ENCODE measurements at places on chromosomes 6 and 20.
A peak's percentile ranks its signal among the peaks of the same experiment; 100 is the strongest.

- DNase-seq = no peak
These were observed 469.1 kb upstream of the BTBD3 start for GRCh38 chr20:11448554-11448953.

DNA sequence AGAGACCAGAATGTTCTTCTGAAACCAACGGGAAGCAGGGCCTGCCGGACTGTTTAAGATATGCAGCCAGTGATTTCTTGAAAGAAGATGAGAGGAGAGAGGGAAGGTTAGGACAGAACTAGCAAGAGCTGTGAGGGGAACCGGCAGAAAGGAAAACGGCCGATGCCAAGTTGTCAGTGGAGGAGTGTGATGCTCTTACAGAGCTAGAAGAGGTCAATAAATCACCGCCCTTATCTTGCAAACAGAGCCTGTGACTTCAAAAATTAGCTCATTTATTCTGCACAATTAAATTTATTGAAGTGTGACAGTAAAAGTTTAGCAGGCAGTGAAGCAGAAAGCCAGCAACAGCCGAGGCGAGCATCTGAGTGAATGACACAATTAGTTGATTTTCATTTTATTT lies 509.5 kb upstream of the ID4 start:
- DNase-seq = peak; percentile 53

GRCh38 chr20:33362898-33363297 lies 38.4 kb downstream of the CDK5RAP1 start:
- DNase-seq = no peak

DNA sequence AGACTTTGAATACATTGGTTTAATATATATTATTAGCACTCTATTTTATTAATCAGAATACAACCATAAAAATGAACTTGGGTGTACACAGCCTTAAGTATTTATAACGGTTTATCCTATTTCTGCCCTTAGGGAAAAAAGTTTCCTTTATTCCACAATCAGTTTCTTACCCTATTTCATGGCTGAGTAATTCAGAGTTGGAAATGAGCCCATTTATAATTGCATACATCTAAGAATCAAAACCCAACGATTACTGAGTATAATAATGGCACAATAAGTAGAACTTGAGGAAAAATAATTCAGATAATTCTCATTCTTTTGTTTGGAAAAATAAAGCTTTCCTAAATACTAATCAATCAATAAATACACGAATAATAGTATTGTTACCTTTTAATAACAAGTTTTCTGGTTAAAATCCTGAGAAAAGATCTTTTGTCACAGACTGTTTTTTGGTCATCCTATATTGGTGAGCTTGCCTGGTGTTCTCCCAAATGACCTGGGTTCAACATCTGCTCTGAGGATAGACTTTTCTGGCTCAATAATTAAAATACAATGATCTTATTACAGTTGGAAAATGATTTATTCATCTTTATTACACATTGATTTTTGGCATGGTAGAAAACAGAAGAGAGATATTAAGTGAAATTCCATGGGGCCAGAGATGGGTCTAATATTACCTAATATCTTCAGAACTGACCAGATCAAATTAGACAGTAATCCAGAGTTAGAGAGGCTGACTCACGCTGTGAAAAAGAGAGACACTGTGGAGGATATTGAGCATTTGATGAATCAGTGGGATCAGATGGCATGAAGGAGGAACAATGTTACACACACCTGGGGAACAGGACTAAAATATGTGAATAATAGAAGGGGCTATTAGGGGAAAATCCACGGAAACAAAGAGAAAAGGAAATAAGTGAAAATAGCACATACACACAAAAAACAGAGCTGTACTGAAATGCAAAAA lies 162.1 kb upstream of the TBX18 start:
- DNase-seq = no peak

DNA sequence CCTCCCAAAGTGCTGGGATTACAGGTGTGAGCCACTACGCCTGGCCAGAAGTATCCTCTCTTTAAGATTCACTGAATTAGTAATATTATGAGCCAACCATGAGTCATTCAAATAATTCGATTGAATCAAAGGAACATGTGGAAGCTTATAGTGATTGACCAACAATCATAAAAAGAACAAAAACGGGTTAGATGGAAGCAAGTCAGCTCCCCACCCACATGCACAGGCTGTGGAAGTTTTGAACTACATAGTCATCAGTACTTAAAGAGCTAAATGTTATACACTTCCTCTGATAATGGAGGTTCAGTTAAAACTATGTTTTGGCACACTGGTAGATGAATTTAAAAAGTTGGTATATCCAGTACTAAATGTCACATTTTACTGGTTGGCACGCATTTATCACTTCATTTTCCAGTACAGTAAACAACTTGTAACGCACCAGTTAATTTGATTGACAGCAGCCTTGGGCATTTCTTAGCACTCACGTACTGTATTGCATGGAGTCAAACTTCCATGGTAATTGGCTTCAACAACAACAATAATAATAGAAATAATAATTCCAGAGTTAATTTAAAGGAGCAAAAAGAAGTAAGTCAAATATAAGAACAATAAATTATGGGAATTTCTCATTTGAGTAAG lies 1107.3 kb upstream of the MAP3K7 start:
- no peak for DNase-seq

- DNase-seq = no peak
These were observed 207.8 kb downstream of the BMP2 start for GRCh38 chr20:6975311-6975710.

DNA sequence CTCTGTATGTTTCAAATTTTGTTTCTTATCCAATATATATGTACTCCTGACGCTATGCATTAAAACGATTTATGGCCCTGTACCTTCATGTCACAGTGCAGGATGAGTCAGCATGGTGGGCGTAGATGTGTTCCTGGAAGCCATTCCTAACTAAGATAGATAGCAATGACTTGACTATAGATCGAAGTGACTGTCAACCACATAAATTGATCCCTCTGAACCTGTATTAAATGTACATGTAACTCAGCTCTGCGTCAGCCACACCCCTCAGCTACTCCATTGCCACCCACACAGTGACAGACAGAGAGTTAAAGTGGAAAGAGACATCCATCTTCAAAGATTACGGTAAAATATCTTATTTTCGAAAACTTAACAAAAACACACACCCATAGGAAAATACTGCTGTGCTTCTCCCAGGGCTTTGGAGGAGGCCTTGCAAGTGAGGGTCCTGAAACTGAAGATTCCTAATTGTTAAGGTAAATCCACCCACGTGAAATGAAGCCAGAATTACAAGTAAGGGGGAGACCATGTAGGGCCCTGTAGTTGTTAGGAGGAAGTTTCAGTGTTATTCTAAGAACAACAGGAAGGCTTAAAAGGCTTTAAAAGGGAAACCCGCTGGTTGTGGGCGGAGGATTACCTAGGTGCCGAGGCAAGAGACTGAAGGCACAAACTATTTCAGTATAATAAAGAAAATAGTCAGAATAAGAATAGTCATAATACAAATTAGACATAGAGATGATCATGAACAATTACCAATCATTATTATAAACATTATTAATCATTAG lies 10.3 kb upstream of the RAD21L1 start:
- DNase-seq = no peak

DNA sequence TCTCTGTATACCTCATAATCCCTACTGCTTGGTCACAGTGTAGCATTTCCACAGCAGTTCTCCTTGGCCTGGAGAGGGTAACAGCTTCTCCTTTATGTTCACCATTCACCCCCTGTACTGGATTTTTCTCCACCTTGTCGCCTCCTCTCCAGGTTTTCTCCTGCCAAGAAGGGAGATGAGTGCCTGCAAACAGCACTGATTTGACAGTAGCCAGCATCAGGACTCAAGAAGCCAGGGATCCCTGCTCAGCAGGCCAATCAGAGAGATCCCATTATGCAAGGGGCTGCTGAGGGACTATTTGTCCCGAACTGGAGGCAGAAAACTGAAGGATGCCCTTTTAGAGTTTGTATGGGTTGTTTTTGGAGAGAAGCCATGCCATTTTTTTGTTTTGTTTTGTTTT lies 68.6 kb upstream of the RIPOR2 start:
- no peak for DNase-seq

GRCh38 chr6:37709250-37709931 lies 11.7 kb upstream of the MDGA1 start:
- no peak for DNase-seq

GRCh38 chr6:150894191-150894744 lies 28.8 kb downstream of the MTHFD1L start:
- no peak for DNase-seq

GRCh38 chr6:35496841-35497570 lies at the start of gene TEAD3:
TSS of gene TEAD3 (minus strand) at chr6:35497079.
- DNase-seq = no peak

DNA sequence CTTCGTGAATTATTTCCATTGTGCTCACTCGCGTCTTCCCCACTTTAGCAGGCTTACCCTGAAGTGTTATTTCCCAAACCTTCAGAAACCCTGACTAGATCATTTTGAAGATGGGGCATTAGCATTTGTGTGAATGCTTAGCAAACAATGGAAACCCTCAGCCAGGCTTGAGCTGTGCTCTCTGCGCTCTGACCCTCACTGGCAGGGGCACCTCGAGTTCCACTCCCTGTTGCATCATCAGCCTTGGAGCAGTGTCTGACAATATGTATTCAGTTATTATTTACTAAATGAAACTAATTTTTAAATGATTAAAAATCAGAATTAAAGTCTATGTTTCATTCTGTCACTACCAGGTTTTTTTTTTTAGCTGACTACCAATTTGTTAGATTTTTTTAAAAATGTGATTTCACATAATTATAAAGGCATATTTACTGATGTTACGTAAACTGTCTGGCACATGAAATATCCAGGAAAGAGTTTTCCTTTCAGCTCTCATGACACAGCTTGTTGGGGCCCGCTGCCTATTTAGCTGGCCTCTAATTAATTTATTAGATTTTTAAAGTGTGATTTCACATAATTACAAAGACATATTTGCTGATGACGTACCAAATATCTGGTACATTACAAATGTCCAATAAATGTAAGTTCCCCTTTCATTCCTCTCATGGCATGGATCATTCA lies 155.2 kb downstream of the PACRG start:
- no peak for DNase-seq

GRCh38 chr6:41546866-41547798 lies 951 bp downstream of the FOXP4 start:
- DNase-seq = no peak

DNA sequence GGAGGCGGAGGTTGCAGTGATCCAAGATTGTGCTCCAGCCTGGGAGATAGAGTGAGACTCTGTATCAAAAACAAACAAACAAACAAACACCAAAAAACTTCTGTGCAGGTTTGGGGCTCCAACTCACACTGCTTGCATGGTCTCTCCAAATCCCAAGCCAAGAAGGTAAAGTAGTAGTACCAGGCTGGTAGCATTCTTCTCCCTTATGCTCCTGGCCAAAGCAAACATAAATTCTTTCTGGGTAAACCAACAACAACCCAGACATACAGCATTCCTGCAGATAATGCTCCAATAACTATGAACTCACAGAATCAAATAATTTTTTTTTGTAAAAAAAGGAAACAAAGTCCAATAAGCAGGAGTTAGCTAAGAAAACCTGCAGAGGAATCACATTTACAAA lies 57.8 kb upstream of the KLHL31 start:
- DNase-seq = no peak

GRCh38 chr6:38307740-38308139 lies 332.0 kb downstream of the BTBD9 start:
- no peak for DNase-seq

DNA sequence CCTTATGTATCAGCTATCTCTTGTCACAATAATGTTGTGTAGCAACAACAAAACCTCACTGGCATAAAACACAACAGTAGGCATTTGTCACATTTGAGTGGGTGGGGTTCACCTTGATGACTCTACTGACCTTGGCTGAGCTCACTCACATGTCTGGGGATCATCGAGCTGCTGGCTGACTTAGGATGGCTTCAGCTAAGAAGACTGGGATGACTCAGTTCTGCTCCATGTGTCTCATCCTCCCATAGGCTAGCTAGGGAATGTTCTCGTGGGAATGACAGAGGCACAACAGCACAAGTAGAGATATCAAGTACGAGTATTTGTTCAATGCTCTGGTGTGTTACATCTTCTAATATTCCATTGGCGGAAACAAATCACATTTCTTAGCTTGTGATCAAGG lies 167.9 kb downstream of the PLCB1 start:
- no peak for DNase-seq

DNA sequence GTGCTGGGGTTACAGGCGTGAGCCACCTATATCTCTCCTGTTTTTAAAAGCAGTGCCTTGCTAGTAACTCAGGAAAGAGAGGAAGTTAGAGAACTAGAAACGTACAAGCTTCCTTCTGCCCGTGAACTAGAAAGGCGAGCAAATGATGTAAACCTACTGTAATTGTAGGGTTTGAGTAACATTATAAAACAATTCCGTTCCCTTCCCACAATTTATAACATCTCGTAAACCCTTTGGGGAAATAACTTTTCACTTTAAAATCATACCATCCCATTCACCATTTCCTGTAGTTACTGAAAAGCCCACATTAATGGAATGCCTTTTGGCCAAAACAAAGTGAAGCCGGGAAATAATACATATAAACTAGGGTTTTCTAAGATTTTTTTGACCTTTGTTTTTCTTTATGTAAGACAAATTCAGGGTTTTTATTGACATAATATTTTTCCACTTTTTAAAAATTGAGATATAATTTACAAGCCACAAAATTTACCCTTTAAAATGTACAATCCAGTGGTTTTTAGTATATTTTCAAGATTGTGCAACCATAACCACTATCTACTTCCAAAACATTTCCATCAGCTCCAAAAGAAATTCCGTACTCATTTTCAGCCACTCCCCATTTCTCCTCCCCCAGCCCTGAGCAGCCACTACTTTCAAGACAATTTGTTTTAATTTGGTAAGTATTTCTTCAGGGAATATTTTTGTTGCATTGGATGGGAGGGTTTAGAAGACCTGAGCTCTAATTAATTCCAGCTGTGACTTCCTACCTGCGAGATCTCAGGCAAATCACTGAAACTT lies 175.1 kb upstream of the PDE10A start:
- no peak for DNase-seq

- DNase-seq = no peak
These were observed 43.2 kb downstream of the AIG1 start for GRCh38 chr6:143103916-143104315.

DNA sequence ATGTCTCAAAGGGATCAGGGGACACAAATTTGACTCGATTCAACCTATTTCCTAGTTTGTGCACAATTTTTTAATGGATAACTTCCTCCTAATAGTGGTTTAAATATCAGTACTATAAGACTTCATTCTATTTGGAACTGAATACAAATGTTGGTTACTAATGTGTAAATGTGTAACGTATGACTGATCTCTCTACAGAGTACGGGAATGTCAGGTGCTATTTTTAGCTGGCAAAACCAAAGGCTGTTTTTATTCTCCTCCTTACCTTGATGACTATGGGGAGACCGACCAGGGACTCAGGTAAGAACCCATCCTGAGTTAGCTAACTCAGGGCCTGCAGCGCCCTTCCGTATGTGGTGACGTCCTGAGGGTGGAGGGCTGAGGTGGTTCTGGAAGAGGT lies 33.0 kb downstream of the PRPH2 start:
- DNase-seq = no peak

DNA sequence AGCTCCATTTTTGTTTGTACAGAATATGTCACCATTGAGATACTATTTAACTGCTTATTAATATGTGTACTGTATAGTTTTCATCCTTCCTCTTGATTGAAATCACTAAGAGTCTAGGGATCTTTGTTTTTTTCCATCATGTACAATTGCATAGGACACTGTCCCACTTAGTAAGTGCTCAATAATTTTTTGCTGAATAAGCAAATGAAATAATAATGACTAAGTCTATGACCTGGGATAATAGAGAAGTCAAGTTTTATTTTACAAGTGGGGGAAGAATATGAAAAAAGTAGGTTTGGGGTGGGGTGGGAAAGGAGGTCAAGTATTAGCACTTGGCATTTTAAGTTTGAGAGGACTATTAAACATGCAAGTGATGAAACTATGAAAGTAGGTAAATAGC lies 4.5 kb upstream of the EYS start:
- no peak for DNase-seq

- no peak for DNase-seq
These were observed 45.9 kb upstream of the TAB2 start for GRCh38 chr6:149271348-149272340.
